ENCODE measurements at places on chromosomes 16 and 17.
A peak's percentile ranks its signal among the peaks of the same experiment; 100 is the strongest.

DNA sequence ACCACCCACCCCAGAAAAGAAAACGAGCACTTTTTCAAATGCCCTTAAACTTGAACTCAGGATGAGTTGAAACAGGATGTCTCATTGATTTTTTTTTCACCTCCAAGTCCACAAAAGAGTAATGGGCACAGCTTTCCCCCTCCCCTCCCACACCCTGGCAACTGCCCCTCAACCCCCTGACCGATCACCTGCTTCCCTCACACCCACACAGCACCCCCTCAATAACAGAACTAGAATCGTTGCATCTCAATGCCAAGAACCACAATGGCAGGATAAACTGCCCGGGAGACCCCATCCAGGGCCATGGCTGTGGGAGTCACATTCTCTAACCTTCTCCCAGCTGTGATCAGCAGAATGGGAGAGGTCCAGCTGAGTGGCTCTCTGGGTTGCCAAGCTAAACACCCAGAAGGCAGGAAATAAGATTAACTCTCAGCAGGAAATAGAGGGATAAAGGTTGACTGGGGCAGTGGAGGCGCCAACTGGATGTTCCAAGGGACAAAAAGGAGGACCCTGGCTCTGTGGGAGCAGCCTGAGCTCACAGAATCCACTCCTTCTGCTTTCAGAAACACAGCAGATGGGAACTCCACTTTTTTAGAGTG, 128.0 kb upstream of the SDK2 start:
- DNase-seq = no peak

DNA sequence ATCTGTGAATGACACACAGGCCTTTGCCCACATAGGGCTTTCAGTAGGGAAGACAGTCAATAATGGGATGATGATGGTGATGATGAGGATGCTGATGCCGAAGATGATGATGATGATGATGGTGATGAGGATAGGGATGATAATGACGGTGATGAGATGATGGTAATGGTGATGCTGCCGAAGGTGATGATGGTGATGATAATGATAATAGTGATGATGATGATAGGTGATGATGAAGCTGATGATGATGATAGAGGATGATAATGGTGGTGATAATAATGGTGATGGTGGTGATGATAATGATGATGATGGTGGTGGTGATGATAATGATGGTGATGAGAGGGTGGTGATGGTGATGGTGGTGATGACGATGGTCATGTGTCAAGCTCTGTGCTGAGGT, 12.9 kb downstream of the FOXL1 start:
- DNase-seq = no peak

GRCh38 chr17:75486151-75486550, 29.2 kb downstream of the CASKIN2 start:
- no peak for DNase-seq

DNA sequence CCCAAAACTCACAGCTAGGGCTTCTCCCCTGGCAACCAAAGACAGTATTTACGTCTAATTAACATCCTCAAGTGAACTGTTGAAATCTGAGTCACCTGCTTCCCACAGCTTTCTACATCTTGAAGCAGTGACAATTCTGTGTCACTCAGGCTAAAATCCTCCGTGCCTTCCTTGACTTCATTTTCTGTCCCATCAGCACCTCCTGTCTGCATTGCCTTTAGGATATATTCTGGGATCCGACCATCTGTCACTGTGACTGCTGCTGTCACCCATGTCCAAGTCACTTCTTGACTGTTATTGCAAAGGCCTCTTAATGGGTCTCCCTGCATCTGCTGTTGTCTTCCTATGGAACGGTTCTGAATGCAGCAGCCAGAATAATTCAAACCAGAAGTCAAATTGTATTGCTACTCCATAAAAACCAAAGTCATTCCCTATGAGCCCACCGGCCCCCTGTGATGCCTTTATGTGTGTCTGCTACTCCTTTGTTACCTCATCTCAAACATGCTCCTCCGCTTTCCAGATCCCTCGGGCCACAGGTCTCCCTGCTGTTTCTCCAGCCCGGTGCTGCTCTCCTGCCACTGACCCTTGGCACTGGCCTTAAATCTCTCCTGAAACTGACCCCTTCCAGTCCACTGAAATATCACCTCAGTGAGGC, 56.9 kb downstream of the WWP2 start:
- no peak for DNase-seq

DNA sequence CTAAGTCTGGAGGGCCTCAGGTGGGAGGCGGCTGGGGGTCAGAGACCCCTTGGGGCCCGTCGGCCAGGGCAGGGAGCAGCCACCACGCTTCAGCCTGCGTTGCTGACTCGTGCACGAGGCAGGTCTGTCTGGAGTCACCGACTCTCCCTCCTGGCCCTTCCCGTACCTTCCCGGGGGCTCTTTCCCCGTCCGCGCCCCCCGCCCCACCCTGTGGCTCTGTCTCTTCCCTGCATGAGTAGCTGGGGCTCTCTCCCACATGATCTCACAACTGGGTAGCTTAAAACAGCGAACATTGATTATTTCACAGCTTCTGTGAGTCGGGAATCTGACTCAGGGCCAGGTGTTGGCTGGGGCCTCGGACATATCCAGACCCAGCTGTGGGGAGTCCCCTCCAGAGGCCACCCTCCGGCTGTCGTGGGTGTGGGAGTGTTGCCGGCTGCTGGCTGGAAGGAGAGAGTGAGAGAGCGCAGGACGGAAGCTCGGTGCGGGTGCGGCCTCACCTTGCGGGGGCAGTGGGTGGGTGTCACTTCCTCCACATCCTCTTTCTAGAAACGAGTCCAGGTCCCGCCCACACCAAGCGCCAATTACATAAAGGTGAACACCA, 17.3 kb downstream of the BAHCC1 start:
- DNase-seq = peak; percentile 57

GRCh38 chr17:29918016-29918415, 12.0 kb downstream of the SSH2 start:
- no peak for DNase-seq

DNA sequence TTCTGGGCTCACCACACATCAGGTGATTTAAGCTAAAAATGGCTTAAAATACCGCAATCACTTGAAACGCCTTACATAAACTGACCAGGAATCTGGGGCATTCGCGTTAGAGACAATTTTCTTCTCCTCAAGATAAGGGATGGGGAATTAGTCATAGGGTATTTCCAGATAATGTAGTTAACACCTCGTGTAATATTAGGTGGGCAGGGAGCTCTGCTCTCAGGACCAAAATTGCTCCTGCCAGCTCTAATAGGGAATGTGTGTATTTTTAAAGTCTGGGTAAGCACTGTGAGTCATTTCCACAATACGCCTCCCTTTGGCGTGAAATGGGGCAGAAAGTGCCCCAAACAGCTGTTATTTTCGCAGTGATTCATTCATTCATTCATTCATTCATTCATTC, 408.6 kb downstream of the MAF start:
- DNase-seq = no peak

GRCh38 chr16:8087597-8088289, 502.6 kb downstream of the TMEM114 start:
- DNase-seq = no peak

DNA sequence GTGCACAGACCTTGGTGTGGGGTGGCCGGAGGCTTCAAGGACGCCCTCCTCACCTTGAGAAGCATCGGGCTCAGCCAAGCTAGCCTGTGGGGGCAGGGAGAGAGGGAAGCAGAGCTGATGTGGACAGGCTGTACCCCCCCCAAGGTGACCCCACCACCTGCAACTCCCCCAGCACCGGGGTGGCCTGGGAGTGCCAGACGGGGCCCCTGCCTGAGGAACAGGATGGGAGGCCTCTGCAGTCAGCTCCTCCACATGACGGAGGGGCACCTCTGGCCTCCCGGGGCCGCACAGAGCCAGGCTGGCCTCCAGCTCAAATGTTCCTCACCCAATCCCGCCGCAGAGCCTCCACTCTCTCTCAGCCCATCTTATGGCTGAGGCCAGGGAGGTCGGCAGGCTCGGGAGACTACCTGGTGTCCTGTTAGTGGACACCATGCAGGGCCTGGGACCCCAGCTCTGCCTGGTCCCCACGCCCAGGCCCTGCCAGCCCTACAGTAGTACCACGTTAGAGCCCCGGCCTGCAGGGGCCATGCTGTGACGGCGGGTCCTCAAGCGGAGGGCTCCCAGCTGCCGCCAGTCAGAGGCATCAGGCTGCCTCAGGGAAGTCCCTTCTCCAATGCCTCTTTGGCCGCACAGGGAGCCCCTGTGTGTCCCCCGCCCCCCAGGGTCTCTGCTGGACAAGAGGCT, 19.4 kb upstream of the SLC38A10 start:
- DNase-seq = no peak

DNA sequence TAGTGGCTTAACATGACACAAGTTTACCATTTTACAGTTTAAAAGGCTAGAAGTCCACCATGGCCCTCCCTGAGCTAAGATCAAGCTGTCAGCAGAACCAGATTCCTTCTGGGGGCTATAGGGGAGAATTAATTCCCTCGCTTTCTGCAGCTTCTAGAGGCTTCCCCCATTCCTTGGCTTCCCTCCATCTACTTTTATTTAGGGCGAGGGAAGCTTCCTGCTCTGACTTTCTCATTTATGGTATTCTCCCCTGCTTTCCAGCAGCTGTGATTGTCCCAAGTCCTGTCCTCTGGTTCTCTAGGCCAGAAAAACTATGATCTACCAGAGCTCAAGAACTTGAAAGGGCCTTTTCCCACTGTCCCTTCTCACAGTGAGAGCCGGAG, 4.3 kb downstream of the CETP start:
- DNase-seq = no peak

DNA sequence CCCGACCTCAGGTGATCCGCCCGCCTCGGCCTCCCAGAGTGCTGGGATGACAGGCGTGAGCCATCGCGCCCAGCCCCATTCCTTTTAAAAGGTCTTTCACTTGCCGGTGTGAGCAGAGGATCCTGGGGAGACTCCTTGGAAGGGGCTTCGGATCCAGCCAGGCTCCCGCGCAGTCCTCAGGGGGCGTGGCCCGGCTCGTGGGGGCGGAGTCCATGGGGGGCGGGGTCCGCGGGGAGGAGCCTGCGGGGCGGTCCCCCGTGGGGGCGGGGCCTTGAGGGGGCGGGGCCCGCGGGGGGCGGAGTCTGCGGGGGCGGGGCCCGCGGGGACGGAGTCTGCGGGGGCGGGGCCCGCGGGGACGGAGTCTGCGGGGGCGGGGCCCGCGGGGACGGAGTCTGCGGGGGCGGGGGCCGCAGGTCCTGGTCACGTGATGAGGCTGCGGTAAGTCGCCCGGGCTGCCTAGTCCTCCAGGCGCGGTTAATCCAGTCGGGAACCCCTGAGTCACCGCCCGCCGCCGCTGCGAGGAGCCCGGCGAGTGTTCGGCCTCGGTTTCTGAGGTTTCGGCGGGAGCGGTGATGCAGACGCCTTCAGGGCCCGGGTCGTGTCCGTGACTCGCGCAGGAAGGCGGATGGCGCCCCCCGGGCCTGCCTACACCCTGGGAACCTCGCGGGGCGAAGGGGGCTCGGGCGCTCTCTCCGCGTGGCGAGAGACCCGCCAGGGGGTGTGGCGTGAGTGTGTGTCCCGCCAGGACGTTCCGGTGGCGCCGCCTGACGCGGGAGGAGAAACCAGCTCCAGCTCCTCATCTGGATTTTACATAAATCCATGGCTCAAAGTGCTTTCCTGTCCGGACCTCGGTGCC, 23.6 kb upstream of the ABR start:
- peak; percentile 36 for DNase-seq
